Activated CD4-positive, alpha-beta T cell treated with anti-CD3 and anti-CD28 coated beads, Interleukin-2, amount 50 U/mL, for 1 hour (primary cell): ENCODE measurements at places on chromosomes 7 and 10.

GRCh38 chr7:9120331-9120730 lies 686.9 kb downstream of the NXPH1 start:
- no peak for DNase-seq

GRCh38 chr7:47827871-47828270 lies 120.4 kb downstream of the PKD1L1 start:
- no peak for DNase-seq

GRCh38 chr7:140624392-140625191 lies 16.0 kb downstream of the DENND2A start:
- DNase-seq, result no peak

DNA sequence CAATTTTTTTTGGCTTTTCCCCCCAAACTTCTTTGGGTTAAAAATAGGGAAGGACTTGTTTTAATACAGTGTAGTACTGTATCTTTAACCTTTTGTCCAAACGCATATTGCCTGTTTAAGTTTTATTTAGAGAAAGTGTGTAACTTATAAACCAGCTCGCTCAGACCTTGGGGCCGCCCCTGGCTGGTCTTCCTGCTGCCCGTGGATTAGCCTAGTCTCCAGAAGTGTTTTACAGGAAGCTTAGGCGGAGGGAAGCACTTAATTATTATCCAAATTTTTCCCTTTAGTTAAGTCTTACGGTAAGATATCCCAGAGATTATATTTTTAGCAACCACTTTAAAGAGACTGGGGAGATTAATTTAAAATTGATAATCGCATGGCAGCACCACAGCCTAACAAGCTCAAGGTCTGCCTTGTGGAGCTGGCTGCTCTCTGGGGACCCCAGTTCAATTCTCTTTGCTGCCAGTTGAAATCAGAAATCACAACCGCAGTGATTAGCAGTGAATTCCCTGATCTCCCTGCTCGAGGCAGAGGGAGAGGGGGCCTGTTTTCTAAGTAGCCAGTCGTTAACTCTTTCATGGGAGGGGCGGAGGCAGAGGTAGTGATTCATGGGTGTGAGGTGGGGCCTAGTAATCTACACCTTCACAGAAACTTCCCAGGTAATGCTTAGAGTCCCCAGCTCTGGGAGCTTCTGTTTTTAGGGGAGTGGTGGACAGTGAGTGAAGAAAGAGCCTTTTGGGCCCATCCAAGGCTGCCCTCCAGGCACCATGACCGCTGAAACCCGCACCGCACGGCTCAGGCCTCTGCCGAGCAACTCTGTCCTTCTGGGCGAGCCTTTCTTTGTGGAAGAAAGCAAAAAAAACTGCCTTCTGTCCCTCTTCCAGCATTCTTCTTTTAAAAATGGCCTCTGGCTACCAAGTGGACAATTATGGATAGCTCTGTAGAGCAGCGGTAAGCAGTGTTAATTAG lies 548.7 kb upstream of the GALNT17 start:
- DNase-seq, result no peak

DNA sequence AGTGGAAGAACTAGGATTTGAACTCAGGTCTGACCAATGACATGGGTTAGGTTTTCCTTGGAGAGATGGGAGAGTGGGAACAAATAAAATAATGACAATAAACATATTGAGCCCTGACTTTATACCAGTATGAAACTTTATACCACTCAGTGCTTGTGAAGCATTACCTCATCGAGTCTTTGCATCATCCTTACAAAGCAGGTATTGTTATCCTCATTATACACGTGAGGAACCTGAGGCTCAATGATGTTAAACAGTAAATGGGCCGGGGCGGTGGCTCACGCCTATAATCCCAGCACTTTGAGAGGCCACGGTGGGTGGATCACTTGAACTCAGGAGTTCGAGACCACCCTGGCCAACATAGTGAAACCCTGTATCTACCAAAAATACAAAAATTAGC lies 47.7 kb downstream of the HHEX start:
- no peak for DNase-seq

DNA sequence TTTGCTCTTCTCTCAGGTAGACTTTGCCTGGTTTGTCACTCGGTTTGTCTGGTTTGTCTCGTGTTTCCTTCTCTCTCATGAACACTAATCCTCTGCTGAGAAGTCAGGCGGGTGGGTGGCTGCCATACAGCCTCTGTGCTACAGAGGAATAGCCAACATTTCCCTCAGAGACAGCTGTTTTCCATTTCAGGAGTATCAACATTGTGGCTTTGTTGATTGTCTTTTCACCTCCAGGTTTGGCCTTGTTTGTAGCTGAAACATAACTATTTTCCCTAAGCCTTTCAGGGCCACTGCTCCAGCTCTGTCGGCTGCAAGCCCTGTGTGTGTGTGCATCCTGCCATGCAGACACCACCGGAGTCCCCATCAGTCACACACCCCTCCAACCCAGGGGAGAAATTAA lies 122.8 kb downstream of the BAMBI start:
- no peak for DNase-seq

- DNase-seq, result peak; percentile 4
These were observed 133.7 kb upstream of the RSU1 start for GRCh38 chr10:16950656-16951601.

GRCh38 chr7:159246702-159247480 lies 102.2 kb upstream of the VIPR2 start:
- DNase-seq, result no peak

DNA sequence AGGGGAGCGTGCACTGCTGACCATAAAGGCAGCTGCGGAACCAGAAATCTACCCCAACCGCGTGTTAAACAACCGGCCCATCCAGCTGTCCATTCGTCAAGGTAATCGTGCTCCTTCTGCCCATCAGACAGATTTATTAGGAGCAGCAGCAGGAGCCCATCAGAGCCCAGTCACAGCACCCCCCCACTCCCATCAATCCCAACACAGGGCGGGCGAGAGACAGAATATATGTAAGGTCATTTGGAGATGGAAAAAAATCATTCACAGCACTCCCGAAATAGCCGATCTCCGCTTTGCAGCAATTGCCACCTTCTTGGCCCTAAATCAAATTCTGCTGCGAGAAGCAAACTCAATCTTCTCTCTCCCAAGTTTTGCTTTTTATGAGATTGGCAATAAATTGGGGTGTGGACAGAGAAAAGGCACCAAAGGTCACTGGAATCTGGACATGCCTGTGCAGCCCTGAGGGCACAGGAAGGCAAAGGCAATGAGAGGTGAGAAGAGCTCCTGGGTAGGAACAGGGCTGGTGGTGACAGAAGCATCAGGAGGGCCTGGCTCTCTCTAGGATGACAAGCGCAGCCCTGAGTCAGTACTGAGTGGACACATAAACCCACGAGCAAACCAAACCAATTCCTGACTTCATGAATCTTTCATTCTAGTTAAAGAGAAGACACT lies 145.0 kb upstream of the ZMIZ1 start:
- DNase-seq, result no peak

- no peak for DNase-seq
These were observed 96.8 kb downstream of the CYTH3 start for GRCh38 chr7:6175645-6176044.

DNA sequence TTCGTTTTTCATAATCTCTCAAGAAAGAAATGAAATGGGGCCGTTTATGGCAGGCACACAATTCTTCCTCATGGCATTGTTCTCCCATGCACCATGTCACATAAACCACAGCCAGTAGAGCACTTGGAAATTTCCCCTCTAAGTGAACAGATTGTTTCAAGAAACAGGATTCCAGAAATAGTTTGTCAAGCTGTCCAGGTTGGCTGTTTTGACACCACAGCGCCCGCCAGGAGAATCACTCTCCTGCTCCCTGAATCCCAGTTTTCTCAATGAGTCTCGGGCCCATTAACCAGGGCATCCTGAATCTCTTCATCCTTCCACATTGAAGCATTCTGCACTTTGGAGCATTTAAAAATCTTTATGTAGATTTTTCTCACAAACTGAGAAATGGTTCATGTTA lies 172.2 kb upstream of the NEBL start:
- no peak for DNase-seq

- DNase-seq, result no peak
These were observed 79.6 kb downstream of the LARP4B start for GRCh38 chr10:851901-852300.

DNA sequence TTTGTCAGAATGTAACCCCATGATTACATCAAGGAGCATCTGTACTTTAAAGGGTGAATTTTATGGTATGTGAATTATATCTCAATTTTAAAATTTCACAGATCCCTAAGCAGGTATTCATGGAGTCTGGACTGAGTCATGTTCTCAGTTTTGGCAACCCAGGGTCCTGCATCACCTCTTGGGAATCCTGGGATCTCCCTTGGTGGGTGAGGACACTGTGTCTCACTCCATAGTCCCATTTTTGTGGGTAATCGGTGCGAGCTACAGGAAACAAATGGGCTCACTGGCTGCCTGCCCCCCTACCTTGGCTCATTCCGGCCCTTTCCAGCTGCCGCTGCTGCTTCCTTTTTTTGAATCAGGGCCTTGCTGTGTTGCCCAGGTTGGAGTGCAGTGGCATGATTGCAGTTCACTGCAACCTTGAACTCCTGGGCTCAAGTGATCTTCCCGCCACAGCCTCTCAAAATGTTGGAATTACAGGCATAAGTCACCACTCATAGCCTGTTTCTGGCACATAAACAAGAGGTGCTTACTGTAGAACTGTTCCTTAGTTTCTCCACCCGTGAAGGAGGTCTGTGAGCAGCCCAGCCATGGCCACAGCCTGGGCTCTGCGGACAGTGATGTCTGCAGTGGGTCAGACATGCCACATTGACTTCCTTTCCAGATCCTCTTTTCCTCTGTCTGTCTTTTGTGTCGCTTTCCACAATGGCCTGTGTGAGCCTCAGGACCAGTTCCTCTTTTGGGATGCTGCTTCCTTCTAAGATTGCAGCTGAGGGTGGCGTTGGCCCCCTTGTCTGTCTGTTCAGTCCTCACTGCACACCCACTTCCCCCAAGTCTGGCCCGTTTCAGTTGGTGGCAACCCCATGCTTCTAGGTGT lies 14.5 kb downstream of the PALD1 start:
- no peak for DNase-seq

- DNase-seq, result no peak
These were observed 2.5 kb downstream of the PGAM2 start for GRCh38 chr7:44062903-44063295.

- no peak for DNase-seq
These were observed 60.2 kb downstream of the MKI67 start for GRCh38 chr10:128065881-128066534.

GRCh38 chr7:78985509-78985908 lies 468.0 kb downstream of the MAGI2 start:
- DNase-seq, result no peak

GRCh38 chr7:40721342-40721949 lies 586.6 kb downstream of the SUGCT start:
- DNase-seq, result no peak

- no peak for DNase-seq
These were observed 12.4 kb downstream of the KLF6 start for GRCh38 chr10:3772361-3773171.

- peak; percentile 46 for DNase-seq
These were observed at the start of gene KMT2C for GRCh38 chr7:152435384-152436110. Gene KMT2C, minus strand, starts transcription at chr7:152436003. Its CDS starts 217 bp downstream, at chr7:152435786.

- DNase-seq, result no peak
These were observed 129.3 kb upstream of the FAM20C start for GRCh38 chr7:63117-63480.

GRCh38 chr7:116583653-116584052 lies 58.8 kb downstream of the CAV1 start:
- DNase-seq, result no peak

GRCh38 chr7:28383975-28384374 lies 28.3 kb upstream of the CREB5 start:
- no peak for DNase-seq

- no peak for DNase-seq
These were observed 111.7 kb upstream of the BMPER start for GRCh38 chr7:33793616-33794015.

- DNase-seq, result no peak
These were observed 168.9 kb upstream of the SH2B2 start for GRCh38 chr7:102117743-102118142.

DNA sequence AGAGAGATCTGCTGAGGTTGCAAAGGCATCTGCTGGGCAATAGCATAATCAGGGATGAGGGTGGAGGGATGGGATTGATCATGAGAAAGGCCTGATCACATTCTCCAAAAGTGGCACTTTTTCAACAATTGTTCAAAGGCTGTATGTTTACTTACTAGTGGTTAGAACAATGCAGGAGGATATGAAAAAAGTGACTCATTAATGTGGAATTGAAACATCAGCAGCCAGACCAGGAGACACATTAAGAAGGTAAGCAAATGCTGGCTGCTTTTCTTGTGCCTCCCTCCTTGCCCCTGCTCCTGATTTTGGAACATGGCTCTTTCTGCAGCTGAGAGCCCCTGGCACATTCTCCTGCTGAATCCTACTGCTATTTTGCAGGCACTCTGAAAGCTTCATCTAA lies 63.5 kb downstream of the FAM204A start:
- no peak for DNase-seq

DNA sequence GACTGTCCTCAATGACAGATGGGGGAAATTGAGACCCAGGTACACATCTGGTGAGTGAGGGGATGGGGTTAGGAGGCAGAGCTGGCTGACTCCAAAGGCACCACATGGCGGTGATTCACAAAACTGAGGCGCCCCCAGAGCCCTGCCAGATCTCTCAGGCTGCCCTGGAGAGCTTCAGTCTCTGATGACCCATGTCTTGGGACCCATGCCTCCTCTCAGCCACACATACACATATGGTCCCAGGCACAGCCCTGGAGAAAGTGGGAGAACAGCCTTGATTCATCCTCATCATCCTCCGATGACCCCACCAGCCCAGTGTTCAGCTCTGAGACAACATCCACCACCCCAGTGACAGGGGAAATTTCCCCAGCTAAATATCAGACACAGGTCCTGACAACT lies 426.0 kb downstream of the RPS24 start:
- DNase-seq, result no peak

DNA sequence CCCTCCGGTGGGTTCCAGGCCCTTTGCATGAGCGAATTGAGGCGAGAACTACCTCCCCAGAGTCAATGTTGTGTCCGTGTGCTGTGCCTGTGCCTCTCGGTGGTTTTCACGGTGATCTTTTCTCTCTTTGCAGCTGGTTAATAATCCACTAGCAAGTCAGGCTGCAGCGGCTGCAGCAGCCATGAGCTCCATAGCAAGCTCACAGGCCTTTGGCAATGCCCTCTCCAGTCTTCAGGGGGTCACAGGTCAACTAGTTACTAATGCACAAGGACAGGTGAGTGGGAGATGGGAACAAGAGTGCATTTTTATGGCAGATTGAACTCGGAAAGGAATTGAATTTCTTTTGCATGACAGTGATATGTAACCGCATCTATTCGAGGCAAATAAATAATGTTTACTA lies 159.7 kb upstream of the YAE1 start:
- no peak for DNase-seq

- DNase-seq, result no peak
These were observed 120.9 kb downstream of the CRPPA start for GRCh38 chr7:16300361-16300895.
